Epithelial cell of proximal tubule (primary cell): ENCODE measurements at places on chromosomes 2 and 18. TPM values are rescaled to one million over a fixed set of nuclear protein-coding genes. Genes with fewer than 3 reads are reported as not detected.

Gene RPRM
- total RNA-seq: not detected in 2 replicates

GRCh38 chr2:164824872-164825271 lies 16.8 kb downstream of the COBLL1 start:
- DNase-seq: no peak

Gene RAB6C
- 0.07 TPM in 1 of 2 replicates, not detected in the other for total RNA-seq

DNA sequence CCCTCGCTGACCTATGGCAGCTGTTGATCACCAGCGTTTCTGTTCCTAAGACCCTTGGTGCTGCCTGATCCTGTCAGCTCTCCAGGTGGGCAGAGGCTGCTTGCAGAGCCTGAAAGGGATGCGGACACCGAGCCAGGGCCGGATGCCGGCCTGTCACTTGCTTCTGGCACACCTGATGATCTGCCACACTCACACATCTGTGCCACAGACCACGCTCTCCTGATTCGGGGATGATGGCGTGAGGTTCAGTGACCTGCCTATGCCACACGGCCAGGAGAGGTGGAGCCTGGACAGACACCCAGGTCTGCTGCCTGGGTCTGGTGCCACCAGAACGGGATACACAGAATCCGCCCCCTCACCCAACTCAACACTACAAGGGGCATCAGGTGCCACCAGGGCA lies 129.4 kb upstream of the GLI2 start:
- DNase-seq: no peak

Gene MAP3K19
- total RNA-seq: not detected in 2 replicates

DNA sequence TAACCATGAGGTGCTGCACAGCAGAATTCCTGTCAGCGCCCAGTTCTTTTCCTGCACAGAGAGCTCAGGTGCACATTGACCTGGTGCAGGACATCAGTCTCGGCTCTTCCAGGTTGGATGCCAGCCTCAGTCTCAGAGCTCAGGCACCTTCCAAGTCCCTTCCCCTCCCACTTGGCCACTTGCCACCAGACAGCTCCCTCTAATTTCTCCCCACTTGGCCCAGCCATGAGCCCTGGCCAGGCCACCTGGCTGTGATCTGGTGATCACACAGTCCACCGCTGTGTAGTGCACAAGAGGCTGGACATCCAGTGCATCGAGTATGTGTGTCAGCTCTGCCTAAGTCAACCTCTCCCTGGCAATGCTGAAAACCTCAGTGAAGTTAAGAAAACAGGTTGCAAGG lies 336.6 kb upstream of the MYT1L start:
- no peak for DNase-seq

Gene FEV
- total RNA-seq: not detected in 2 replicates

DNA sequence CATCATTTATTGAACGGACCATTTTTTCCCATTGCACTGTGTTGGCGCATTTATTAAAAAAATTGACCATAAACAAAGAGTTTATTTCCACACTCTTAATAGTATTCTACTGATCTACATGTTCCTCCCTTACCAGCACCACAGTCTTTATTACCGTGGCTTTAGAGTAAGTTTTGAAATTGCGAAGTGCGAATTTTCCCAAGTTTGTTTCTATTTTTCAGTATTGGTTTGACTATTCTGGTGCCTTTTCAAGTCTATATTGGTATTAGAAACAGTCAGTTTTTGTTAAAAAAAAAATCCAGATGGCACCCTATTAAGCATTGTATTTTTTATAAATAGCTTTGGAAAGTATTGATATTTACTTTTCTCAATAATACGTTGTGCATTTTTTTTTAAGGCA lies 795.1 kb upstream of the HS6ST1 start:
- DNase-seq: no peak

Gene CD302
- 1.7 and 2.0 TPM in 2 replicates for total RNA-seq

DNA sequence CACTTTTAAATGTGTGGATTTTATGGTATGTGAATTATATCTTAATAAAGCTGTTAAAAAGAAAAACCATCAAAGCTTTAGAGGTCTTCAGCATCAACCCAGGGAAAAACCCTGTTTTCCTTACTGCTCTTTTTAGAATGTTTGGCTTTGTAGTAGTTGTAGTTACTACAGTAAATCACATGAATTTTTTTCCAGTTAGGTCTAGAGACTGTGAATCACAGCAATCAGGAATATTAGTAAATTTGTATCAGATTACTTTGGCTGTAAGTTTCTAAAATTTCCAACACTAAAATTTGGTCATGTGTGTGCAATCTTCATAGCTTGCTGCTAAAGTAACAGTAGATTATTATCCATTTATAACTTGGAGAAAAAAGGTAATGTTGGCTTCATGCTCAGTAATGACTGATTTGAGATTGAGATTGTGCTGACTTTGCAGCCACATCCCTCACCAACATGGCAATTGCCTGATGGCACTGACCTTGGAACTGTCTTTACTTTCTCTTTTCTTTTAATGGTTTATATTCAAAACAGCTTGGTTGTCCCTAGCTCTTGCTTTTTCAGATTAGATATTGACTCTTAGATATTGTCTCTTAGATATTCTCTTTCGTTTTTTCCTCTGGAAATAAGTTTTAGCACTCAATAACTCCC lies 41.1 kb downstream of the LCLAT1 start:
- no peak for DNase-seq

- peak; percentile 20 for DNase-seq
Observed at GRCh38 chr18:29501952-29502351, 1325.0 kb upstream of the CDH2 start.
